ENCODE measurements at places on chromosomes 16 and 17. TPM values are rescaled to one million over a fixed set of nuclear protein-coding genes. Genes with fewer than 3 reads are reported as not detected.

The NPB gene
- total RNA-seq: 0.24 TPM

The CDC27 gene
- 50.6 TPM for total RNA-seq

The CENPT gene
- total RNA-seq: 16.5 TPM

The CD7 gene
- 0.80 TPM for total RNA-seq

The SLC16A5 gene
- total RNA-seq: 13.9 TPM

The HSPB9 gene
- not detected for total RNA-seq

The HP gene
- total RNA-seq: 6.2 TPM

The TBC1D3 gene
- not detected for total RNA-seq

- ATAC-seq: peak; percentile 96
These were observed 7.3 kb downstream of the NT5C start for GRCh38 chr17:75124041-75124818.

GRCh38 chr17:78252701-78253635 lies 21.5 kb downstream of the TMEM235 start:
- ATAC-seq: no peak

- ATAC-seq: peak; percentile 79
These were observed 146.5 kb upstream of the PLCG2 start for GRCh38 chr16:81632392-81633146.

DNA sequence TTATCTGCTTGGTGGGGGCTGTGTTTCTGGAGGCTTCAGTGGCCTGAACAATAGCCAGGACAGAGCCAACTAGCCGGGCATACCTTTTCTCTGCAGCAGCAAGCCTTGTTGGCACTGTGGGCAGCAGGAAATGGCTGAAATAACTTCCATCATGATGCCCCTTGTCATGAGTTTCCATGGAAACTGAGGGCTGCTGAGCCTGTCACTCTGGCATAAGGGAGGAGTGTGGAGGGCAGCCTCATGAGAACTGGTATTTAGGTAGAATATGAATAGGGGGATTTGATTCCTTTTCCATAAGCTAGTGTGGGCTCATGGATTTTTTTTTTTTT lies 39.4 kb downstream of the PLCG2 start:
- ATAC-seq: no peak

DNA sequence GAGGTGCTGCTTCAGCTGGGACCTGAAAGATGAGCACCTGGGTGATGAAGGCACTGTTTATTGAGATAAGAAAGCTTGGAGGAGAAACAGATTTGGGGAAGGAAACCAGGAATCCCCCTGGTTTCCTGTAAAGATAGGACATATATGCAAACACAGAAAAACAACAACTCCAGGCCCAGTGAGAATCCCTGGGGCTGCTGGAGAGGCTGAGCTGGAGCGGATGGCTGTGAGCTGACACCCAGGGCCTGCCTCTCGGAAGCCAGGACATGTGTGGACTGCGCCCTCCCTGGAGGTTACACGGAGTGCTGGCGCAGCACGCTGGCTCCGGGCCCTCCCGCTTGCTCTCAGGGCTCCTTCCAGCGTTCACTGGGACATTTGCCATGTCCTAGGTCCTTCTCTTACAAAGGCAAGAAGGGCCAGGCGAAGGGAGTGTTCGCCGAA lies 57.5 kb downstream of the CYB5B start:
- peak; percentile 96 for ATAC-seq

- no peak for ATAC-seq
These were observed 661 bp downstream of the GIT1 start for GRCh38 chr17:29588562-29589411.

GRCh38 chr17:82432017-82432416 lies 13.6 kb upstream of the OGFOD3 start:
- ATAC-seq: no peak

DNA sequence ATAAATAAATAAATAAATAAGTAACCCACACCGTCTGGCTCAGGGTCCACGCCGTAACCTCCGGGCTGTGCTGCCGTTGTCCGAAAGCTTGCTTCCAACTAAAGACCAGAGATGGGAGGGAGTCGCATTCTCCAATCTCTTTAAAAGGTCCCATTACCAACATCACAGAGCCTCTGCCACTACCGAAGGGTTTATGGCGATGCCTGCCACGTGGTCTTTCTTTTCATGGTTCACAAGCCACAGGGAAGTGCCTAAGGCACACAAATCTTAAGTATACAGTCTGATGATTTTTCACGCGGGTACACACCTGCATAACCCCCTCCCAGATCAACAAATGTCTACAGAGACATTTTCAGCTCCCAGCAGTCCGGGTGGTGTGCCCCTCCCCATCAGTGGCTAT lies 1.4 kb downstream of the COTL1 start:
- ATAC-seq: no peak

GRCh38 chr16:13959626-13960025 lies 39.7 kb downstream of the ERCC4 start:
- ATAC-seq: peak; percentile 59

DNA sequence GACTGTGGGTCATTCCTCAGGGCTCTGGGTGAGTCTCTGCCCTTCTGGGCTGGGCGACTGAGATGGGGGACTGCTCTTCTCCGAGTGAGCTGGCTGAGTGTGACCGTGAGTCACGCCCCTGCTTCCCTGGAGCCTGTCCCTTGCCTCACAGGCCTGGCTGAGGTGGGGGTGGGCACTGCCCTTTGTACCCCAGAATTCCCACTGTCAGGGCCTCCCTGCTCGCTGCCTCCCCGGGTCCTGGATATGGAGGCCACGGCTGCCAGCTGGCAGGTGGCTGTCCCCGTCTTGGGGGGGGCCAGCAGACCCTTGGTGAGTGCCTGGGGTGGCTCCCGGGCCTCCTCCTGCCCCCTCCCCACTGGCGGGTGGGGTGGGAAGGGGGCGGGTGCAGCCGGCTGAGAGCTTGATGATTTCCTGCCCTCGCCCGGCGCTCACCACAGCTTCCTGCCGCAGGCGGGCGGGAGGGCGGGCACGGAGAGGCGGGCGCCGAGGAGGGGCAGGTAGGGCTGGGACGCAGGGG lies at the start of gene LAT:
LAT (plus strand) TSS at position 434 of the 517 bp plus-strand sequence. CDS start 366 bp downstream, outside the sequence.
- ATAC-seq: peak; percentile 35

GRCh38 chr16:87603684-87604633 lies 1.7 kb downstream of the JPH3 start:
- ATAC-seq: no peak

DNA sequence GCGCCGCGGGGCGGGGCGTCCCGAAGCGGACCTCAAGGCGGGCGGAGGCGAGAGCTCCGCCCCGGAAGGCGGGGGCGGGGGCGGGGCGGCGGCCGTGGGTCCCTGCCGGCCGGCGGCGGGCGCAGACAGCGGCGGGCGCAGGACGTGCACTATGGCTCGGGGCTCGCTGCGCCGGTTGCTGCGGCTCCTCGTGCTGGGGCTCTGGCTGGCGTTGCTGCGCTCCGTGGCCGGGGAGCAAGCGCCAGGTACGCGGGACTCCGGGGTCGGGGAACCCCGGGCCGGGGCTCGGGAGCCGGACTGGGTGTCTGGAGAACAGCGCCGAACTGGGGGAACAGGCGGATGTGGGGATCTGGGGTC lies at the start of gene TNFRSF12A:
TNFRSF12A (plus strand) TSS at position 122 of the 357 bp plus-strand sequence; CDS start at position 152, 30 bp downstream.
- ATAC-seq: peak; percentile 20

DNA sequence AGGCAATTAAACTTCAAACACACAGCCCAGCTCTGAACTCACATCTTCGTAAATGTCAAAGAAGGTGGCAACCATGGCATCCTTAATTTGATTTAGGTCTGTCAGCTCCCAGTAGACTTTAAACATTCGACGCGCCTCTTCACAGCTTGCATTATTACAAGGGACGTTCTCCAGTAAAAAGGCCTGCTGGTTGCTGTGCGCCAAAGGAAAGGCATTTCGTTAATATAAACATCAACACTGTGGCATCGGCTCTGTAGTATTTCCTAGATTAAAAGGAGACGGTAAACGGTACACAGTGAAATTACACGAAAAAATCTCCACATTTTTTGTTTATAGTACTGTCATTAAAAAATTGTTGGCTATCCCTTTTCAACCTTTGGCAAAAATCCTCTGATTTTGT lies 116.8 kb upstream of the NETO2 start:
- ATAC-seq: no peak
